ENCODE measurements at places on chromosomes 1 and 21.

- DNase-seq: no peak
Observed at GRCh38 chr1:72051538-72051937, 230.8 kb downstream of the NEGR1 start.

- DNase-seq: no peak
Observed at GRCh38 chr1:69702085-69702484, 134.4 kb downstream of the LRRC7 start.

GRCh38 chr1:36372617-36373016 lies 13.1 kb downstream of the STK40 start:
- DNase-seq: no peak

GRCh38 chr1:17587693-17588047 lies 48.2 kb downstream of the ARHGEF10L start:
- peak; percentile 92 for DNase-seq

DNA sequence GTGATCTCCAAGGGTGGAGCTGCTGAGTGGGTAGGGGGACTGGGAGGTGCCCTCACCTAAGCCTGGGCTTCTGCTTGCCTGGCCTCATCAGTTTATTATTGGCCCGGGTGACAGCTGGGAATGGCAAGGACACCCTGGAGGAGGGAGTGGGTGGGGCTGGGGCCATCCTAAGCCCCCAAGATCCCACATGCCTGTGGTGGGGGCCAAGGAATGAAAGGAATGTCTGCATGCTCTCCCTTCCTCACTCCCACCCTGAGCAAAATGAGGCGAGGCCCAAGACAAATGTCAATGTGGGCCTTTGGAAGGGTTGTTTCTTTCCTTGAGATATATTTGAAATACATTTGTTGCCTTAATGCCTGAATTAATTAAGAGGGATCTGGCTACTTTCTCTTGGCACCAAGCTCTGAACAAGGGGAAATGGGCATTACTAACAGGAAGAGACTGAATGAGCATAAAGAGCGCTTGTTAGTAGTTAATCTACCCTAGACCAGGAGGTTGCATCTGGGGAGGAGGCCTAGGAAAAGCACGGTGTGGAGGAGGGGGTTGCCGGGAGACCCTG lies 19.7 kb upstream of the CHI3L1 start:
- DNase-seq: no peak

DNA sequence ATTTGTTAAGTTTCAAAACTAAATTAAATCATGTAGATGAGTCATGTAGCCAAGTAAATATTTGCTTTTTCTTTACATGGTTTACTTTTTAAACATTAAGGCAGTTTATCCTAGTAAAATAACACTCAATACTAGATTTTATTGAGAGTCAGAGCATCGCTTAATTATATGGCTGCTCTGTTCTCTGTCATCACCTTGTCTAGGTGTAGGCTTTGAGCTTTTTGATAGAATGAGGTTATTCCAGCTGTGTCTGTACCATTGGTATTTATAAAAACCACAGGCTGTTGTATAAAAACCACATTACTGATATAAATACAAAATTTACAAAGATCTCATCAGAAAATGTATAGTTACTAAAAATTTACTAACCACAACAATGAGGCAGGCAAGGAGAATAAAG lies 42.5 kb upstream of the GPR52 start:
- no peak for DNase-seq

DNA sequence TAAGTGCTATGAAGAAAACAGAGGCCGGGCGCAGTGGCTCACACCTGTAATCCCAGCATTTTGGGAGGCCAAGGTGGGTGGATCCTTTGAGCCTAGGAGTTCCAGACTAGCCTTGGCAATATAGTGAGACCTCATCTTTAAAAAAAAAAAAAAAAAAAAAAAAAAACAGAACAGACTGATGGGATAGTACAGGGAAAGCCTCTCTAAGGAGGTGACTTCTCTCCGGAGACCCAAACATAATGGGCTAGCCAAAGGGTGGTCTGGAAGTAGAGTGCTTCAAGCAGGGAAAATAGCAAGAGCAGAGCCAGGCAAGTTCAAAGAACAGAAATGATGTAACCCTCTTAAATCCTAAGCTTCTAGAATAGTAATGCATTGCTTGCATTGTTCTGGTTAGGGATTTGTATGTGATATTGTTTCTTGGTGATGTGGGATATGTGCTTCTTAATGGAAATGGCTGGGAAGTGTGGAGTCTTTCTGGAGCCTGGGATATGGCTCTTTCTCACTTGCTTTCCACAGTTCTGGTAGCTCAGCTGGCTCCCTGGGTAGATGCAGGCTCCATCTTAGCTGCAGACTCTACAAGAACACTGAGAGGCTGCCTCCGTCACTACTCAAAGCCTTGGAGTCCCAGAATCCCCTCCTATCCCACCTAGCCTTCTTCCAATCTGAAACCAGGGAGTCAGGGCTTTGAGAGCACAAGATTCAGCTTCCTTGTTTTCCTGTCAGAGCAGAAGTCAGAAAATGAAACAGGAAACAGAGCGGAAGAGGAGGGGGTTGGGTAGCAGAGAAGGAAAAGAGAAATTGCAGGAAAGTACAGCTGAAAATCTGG lies 1.9 kb upstream of the PIGV start:
- no peak for DNase-seq

DNA sequence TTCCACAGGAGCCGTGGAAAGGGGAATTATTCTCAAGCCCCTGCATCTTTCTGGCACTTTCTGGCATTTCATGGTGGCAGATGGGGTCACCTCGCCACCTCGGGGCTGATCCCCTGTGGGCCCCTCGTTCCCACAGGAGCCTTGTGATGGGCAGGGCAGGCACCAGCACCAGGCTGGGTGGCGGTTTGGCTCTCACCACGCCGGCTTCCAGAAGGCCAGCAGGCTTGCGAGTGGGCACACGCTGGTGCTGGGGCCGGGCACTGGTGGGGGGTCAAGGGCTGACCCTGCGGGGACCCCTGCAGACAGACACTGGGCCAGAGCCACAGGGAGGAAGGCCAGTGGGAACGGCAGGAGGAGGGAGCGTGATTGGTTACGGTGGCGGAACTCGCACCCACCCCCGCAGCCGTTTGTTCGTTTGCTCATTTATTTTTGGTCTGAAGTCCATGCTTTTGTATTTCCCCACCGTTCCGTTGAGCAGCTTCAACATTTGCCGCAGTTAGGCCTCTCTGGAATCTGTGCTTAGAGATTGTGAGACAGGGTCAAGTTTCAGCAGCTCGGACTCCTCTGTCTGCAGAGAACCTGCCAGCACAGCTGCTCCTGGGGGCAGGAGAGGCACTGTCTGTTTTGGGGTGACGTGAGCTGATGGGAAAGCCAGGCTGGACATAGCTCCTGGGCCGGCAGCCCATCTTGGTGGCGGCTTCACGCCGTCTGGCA lies 5.3 kb downstream of the COL18A1 start:
- no peak for DNase-seq

GRCh38 chr21:36212513-36212780 lies 55.8 kb downstream of the DOP1B start:
- no peak for DNase-seq

- peak; percentile 90 for DNase-seq
Observed at GRCh38 chr1:39154553-39155421, 49.7 kb upstream of the MACF1 start.

GRCh38 chr1:99943223-99943794 lies 26.5 kb upstream of the SLC35A3 start:
- DNase-seq: peak; percentile 70

DNA sequence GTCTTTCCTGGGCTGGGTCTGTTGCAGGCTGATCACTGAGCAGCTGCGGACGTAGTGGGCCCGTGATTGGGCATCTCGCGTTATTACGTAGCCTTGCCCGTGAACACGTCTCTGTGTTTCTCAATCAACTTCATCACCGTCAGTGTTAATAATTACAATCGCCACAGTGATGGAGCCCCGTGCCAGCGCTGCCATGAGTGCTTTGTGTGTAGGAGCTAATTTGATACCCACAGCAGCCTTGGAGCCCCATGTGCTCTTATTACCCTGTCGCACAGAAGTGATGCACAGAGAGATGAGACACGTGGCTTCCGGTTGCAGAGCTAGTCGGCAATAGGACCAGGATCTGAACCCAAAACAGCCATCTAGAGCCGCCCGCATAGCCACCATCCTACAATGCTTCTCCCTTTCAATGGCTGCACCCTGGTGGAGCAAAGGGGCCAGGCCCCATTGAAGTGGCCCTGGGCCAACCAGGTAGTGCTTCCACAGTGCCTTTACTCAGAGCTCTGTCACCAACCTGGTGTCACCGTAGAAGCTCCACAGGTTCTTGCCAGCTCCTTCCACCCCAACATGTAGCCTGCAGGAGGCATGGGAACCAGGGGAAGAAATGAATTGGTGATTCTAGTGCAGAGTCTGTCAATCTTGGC lies 398.5 kb upstream of the VAMP3 start:
- DNase-seq: no peak

DNA sequence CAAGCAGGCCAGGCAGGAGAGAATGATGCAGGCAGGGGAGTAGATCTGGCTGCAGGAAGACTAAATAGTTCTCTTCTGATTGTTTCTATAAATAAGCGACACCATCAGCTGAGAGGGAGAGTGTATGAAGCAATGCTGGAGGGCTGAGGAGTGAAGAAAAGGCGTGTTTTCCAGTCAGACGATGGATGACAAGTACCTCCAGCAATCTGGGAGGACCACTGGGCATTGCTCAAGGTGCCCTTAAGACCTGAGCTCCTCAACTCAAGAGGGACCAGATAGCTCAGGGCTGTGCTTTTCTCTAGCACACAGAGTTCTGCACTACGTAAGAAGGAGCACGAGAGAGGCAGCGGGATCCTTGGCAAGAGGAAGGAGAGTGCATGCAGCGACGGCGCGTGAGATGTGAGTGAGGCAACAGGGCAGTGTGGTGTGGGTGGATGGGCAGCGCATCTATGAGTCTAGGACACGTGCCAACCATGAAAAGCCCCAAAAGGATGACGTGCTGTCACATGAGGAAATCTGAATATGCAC lies 36.0 kb downstream of the PABPC4 start:
- no peak for DNase-seq

- no peak for DNase-seq
Observed at GRCh38 chr1:235327559-235328270, at the start of gene ARID4B. ARID4B (minus strand) TSS chr1:235328179; CDS start chr1:235326919, 1,260 bp downstream.

DNA sequence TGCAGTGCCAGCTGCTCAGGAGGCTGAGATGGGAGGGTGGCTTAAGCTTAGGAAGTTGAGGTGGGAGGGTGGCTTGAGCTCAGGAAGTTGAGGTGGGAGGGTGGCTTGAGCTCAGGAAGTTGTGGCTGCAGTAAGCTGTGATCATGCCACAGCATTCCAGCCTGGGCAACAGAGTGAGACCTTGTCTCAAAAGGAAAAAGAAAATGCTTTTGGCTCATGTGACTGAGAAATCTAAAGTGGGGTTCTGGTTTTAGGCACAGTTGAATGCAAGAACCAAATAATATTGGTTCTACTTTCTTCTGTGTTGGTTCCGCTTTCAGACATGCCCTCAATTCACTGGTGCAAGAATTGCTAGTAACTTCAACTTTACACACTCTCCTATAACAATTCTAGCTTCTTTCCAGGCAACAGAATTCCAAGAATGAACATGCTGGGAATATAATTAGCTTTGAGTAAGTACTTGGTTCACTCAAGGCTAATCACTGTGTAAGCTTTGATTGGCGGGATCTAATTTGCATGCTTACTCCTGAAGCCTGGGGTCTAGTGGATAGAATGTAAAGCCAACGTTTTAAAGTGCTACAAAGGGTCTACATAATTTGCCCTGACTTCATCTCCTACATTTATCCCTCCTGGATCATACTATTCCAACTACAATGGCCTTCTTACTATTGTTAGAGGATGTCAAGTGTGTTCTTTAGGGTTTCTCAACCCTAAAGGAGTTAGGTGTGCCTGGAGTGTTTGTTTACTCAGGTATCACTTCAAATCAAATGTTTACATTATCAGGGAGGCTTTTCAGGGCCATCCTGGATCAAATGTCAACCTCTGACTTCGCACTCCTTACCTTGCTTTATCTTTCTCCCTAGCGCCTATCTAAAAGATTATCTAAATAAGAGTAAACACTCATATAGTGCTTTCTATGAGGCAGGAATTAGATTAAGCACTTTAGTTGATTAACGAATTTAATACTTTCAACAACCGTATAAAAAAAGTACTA lies 115.1 kb downstream of the SLC16A1 start:
- DNase-seq: no peak

DNA sequence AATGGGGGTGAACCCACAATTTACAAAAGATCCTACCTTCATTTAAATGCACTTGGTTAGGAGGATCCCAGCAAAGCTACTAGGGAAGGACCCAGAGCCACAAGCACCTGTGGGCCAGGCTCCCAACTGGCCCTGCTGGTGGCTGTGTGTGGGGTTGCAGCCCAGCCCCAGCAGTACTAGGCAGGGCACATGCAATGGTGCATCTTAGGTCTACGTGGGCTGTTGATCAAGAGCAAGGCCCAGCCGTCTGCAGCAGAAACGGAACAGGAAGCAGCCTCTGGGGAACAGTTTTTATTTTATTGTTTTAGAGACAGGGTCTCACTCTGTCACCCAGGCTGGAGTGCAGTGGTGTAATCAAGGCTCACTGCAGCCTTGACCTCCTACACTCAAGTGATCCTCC lies 134.1 kb upstream of the RAB4A start:
- no peak for DNase-seq

GRCh38 chr1:86380257-86380861 lies 15.8 kb downstream of the ODF2L start:
- DNase-seq: no peak

GRCh38 chr21:37771181-37771580 lies 145.1 kb downstream of the KCNJ6 start:
- DNase-seq: no peak

DNA sequence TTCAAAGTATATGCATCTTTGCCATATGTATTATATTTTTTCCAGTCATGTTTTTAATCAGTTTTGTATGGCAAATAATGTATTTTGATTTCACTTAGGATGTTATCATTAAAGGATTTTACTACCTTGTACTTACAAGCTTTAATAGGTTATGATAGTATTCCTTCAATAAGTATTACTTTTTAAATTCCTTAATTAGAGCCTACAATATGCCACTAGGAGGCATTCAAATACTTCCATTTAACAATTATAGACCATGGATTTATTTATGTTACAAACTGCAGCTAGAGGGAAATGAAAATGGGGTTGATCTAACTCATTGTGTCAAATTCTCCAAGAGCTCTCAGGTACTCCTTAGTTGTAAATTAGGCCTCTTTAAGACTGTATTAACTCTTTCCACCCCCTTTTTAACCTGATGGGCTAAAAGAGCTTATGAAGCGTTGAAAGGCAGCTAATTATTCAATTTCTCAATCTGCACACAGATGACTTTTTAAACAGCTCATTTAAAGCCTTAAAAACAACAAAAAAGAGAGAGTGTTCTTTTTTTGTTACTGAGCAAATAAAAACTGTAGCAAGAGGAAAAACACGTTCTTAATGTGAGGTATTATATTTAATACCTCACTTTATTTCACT lies 156.2 kb downstream of the DENND1B start:
- peak; percentile 2 for DNase-seq
